ENCODE measurements at places on chromosomes 7 and 10.

GRCh38 chr10:31942892-31943291, 14.3 kb upstream of the ARHGAP12 start:
- DNase-seq = no peak

DNA sequence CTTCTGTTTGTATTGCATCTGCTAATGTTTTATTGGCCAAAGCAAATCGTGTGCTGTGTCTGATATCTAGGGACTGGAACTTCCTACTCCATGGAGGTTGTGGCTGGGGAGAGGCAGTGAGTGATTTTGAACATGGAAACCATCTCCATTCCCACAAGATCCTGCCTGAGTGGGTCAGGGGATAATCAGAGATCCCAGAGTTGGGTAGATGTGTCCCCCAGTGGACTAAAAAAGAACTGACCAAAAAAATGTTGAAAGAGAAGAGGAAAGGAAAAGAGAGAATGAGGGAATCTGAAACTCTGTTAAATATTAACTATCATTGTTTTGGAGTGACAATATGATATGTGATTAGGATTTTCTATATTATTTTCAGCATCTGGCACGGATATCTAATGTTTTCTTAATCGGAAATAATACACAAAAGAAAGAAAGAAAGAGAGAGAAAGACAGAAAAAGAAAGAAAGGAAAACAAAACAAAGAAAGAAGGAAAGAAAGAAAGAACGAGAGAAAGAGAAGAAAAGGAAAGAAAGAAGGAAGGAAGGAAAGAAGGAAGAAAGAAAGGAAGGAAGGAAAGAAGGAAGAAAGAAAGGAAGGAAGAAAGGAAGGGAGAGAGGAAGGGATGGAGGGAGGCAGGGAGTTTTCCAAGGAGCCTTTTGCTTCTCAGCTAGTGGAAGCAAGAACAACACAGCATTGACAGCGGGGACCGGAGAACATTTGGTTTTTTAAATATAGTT, 638.5 kb downstream of the CCSER2 start:
- DNase-seq = no peak

- DNase-seq = no peak
Measured at GRCh38 chr10:102408131-102408727, 10.4 kb downstream of the PSD start.

DNA sequence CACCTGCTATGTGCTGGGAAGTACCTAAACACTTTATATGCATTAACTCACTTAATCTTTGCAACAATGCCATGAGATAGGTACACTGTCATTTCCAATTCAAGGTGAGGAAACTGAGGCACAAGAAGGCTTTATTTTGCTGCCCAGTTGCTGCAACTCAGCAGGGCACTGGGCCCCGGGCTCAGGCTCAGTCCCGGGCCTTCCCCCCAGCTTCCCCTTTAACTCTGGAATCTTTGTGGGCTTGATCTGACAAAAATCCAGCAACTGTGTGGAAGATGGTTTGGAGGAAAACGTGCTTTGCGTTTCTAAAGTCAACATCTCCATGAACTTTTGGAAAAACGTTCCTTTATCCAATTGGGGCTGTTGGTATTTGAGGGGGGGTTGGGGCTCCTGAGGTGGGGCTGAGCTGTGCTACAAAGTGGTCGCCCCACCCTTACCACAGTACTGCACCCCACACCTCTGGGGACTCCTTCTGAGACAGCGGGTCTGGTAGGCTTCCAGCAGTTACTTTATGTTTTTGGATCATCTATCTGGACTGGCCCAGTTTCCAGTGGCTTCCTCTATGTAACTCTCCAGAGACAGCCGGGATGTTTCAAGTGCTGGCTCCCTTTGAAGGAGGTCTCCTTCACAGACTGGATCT, 40.5 kb upstream of the CAMK1D start:
- DNase-seq = no peak

GRCh38 chr10:58892031-58892531, 284.4 kb upstream of the PHYHIPL start:
- DNase-seq = no peak

DNA sequence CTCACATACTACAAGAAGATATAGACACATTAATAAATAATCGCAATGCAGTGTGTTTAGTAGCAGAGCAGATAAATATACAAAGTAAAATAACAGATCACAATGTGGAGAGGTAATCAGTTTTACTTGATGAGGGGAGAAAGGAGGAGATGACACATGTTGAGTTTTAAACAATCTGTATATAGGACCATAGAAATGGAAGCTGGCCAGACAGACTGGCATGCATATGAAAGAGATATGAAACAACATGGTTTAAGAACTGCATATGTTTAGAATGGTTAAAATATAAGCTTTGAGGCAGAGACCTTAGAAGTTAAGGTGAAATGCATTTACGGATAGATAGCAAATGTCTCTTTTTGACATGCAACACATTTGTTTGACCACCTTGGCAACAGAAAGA, 19.8 kb upstream of the CCDC7 start:
- no peak for DNase-seq

All from activated CD4-positive, alpha-beta T cell treated with anti-CD3 and anti-CD28 coated beads, Interleukin-2, amount 50 U/mL, for 48 hours (primary cell).